Type B pancreatic cell (in vitro differentiated cells): ENCODE measurements at places on chromosomes 2 and 18.

GRCh38 chr18:79422022-79422782, 26.5 kb downstream of the NFATC1 start:
- no peak for DNase-seq

- DNase-seq, result no peak
Measured at GRCh38 chr18:63266888-63267790, 52.4 kb downstream of the BCL2 start.

GRCh38 chr2:71735676-71736075, 282.3 kb downstream of the DYSF start:
- no peak for DNase-seq

- no peak for DNase-seq
Measured at GRCh38 chr2:200329384-200329783, 22.9 kb downstream of the SPATS2L start.

DNA sequence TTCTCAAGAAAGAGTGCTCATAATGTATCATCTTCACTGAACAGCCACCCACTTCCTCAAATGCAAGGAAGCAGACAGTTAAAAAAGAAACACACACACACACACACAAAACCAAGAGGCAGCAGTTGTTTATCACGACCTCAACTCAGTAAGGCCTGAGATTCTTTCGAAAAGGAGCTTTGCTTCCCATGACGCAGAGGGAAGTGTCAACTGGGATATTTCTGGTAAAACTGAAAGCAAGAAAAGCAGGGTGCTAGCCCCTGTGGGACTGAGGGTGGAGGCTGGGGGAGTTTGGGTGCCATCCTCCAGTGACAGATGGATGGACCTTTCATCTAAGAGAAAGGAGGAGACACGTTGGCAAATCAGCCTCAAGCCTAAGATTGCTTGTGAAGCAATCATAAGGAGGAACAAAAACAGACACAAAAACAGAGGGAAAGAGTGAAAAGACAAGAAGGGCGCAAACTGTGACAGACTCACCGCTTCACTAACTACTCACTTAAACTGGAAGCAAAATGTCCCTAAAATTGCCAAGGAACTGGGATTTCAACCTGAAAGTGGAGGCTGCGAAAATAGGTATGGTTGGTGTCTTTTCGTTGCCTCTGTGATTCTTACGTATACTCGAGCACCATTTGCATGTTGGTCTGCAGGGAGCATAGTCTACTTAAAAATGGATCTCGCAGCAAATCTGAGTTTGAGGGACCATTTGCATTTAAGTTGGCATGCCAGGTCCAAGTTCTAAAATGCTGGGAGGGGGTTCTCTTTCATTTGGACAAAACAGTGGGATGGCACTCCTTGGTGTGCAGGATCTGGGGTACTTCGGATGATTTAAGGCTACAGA, at the start of gene ARHGAP25:
Gene ARHGAP25, plus strand, starts transcription at position 124 of the 838 bp plus-strand sequence. Its CDS starts 389 bp downstream, at position 513.
- DNase-seq, result no peak

- no peak for DNase-seq
Measured at GRCh38 chr2:133287709-133288108, 280.6 kb downstream of the NCKAP5 start.

DNA sequence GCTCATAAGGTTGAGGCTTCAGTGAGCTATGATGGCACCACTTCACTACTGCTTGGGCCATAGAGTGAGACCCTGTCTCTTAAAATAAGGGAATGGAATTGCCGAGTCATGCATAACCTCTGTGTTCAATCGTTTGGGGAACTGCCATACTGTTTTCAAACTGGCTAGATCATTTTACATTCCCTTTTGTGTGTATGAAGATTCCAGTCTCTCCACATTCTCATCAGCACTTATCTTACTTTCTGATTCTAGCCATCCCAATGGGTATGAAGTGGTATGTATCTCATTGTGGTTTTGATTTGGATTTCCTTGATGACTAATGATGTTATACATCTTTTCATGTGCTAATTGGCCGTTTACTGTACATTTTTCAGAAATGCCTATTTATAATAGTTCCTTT, 23.7 kb downstream of the MARCHF7 start:
- DNase-seq, result no peak

GRCh38 chr2:174759381-174760065, 4.7 kb downstream of the CHRNA1 start:
- no peak for DNase-seq

DNA sequence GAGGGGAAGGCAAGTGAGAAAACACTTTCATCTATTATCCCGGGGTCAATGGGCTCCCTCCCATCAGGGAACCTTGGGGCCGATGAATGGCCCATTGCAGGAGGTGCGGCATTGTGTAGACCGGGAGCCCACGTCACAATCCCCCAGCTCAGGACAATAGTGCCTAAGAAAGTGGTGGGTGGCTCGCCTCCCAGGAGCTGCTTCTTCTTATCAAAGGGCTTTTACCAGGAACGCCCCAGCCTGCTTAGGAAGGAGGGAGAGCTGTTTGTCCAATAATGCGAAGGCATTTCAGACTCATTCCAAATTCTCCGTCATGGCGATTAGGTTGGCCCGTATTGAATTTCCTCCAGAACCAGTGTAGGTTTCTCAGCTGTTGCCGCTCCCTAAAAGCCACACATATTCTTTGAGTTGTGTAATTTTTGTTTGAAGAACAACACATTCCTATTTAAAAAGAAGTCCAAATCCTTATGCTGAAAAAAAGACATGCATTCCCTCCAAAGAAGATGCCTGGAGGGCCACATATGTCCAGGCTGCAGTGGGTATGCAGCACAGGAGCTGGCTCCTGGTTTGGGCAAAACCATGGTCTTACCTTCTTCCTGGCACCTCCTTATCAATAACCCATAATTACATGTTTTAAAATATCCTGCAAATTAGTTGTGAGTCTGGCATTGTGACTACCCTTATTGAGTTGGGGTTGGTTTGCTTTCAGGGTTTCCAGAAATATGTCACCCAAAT, 264.7 kb downstream of the MYCN start:
- no peak for DNase-seq

- DNase-seq, result no peak
Measured at GRCh38 chr2:3001615-3002560, 375.7 kb downstream of the EIPR1 start.

- DNase-seq, result no peak
Measured at GRCh38 chr2:12004713-12005112, 258.3 kb downstream of the LPIN1 start.

DNA sequence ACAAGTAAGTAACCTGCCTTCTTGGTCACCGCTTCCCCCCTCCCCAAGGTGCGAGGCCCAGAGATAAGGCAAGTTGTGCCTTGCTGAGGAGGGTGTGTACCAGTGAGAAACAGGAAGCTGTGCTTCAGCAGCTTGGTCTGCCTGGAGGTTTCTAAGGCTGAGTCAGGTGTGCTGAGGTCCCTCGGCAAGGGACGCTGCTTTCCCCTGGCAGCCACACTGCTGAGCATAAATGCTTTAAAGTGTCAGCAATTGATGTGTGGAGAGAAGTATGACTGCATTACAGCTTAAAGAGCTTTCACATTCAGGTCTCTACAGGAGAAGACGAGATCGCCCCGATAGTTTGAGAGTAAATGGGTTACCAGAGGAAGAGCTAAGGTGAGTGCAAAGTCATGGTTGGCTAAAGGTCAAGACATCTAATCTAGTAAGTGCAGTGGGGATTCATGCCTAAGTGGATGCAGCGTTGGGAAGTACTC, 86.9 kb downstream of the LIMS1 start:
- no peak for DNase-seq

DNA sequence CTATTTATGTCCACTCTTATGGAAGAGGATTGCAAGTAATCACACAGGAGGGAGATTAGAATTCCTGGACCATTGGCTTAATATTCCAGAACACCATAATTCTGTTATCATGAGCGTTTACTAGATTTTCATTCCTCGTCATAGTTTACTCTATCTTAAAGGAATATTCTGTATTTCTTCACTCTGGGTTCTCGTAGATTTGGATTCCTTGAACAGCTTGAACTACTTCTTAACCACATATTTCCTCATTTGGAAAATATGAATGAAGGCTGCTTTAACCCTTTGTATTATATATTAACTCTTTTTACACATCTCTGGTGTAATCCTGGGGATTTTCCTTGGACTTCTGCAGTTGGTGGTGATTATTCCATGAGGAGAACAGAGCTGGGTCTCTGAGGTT, 46.3 kb upstream of the CCBE1 start:
- no peak for DNase-seq

DNA sequence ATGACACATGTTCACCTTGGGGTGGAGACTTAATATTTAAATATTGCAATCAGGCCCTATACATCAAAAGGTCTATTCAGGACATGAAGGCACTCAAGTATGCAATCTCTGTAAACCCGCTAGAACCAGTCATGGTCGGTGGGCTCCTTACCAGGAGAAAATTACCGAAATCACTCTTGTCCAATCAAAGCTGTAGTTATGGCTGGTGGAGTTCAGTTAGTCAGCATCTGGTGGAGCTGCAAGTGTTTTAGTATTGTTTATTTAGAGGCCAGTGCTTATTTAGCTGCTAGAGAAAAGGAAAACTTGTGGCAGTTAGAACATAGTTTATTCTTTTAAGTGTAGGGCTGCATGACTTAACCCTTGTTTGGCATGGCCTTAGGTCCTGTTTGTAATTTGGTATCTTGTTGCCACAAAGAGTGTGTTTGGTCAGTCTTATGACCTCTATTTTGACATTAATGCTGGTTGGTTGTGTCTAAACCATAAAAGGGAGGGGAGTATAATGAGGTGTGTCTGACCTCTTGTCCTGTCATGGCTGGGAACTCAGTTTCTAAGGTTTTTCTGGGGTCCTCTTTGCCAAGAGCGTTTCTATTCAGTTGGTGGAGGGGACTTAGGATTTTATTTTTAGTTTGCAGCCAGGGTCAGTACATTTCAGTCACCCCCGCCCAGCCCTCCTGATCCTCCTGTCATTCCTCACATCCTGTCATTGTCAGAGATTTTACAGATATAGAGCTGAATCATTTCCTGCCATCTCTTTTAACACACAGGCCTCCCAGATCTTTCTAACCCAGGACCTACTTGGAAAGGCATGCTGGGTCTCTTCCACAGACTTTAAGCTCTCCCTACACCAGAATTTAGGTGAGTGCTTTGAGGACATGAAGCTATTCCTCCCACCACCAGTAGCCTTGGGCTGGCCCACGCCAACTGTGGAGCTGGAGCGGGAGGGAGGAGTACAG, 108.1 kb downstream of the XRCC5 start:
- no peak for DNase-seq

GRCh38 chr2:236415684-236416444, 151.7 kb upstream of the ASB18 start:
- DNase-seq, result peak; percentile 31

- no peak for DNase-seq
Measured at GRCh38 chr2:11411768-11412448, 54.1 kb downstream of the E2F6 start.

- DNase-seq, result peak; percentile 47
Measured at GRCh38 chr2:239190361-239190760, 210.5 kb downstream of the HDAC4 start.

DNA sequence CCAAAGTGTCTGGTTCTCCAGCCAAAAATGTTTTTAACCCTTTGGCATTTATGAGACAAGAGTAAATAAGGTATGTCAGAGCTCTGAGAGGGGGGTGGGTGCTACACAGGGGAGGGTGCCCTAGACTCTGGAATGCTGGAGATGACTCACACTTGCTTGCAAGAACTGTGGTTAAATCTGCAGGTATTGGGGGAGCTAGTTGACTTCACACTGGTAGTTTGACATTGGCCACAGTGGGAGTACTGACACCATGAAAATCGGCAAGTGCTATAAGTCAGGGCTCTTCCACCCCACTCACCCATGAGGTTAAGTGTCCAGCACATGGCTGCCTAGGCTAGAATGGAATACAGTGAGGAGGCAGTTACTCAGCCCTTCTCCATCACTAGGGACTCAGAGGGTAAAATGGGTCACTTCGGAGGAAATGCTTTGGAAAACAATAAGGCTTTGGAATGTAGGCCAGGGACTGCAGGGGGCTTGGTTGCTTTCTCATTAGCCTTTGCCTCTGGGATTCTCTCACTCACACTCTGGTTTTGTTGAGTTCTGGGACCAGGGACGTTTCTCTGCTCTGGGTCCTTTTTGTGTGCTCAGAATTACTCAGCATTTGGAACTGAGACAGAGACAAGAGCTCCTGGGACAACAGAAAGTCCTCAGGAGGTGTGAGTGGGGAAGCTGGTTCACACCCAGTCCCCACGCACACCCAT, 91.6 kb downstream of the ACKR3 start:
- DNase-seq, result no peak

GRCh38 chr2:240326886-240327285, 108.6 kb upstream of the GPC1 start:
- peak; percentile 42 for DNase-seq

DNA sequence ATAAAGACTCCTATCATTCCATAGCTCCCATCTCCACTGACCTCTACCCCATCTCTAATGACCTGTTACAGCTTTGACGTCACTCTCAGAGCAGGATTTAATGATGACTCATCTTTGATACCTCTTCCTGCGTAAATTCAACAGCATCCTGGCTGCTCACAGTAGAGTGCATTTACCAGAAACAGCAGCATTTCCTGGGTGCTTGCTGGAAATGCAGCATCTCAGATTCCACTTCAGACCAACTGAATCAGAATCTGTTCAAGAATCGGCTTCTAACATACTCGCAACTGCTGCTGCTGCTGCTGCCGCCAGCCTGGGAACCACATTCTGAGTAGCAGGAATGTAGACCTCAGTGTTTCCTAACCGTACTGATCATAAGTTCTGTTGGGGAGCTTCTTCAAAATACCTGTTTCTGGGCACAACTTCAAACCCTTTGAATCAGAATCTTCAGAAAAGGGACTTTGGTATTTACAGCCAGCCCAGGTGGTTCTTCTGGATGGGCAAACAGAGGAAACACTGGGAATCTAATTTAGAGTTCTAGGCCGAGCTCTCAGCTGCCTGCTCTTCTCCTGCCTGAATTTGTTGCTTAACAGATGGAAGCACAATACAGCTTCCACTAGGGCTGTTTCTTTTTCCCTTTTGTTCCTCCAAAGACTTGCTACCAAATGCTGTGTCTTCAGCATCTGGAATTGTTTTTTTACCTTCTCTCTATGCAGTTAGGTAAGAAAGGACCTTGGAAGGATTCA, 241.4 kb downstream of the NCKAP5 start:
- DNase-seq, result no peak

DNA sequence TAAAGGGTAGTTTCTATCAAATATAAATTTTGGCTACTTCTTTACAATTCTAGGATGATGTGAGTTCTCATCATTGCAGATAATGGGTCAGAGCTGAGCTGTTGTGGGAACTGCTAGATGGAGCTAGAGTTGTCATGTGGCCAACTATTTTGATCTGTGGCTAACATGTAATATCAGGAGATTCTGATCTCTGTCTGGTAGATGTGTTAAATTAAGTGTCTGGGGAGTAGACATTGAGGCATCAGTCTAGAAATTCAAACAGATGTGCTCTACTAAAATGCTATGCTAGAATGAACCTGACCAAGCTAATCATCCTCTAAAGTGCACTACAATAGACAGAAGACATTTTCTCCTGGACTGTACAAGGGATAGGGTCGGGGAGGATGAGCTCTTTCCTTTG, 30.3 kb upstream of the DARS1 start:
- no peak for DNase-seq

- no peak for DNase-seq
Measured at GRCh38 chr2:6896930-6897759, 19.6 kb downstream of the RSAD2 start.

GRCh38 chr2:199278099-199278498, 179.6 kb downstream of the SATB2 start:
- no peak for DNase-seq

- no peak for DNase-seq
Measured at GRCh38 chr2:95317123-95317500, 20.0 kb downstream of the KCNIP3 start.
